CD8-positive, alpha-beta T cell (primary cell): ENCODE measurements at places on chromosomes 12 and 14. TPM values are rescaled to one million over a fixed set of nuclear protein-coding genes. Genes with fewer than 3 reads are reported as not detected.

GRCh38 chr12:95591731-95592130 is 40.5 kb upstream of the USP44 start:
- no peak for DNase-seq

DNA sequence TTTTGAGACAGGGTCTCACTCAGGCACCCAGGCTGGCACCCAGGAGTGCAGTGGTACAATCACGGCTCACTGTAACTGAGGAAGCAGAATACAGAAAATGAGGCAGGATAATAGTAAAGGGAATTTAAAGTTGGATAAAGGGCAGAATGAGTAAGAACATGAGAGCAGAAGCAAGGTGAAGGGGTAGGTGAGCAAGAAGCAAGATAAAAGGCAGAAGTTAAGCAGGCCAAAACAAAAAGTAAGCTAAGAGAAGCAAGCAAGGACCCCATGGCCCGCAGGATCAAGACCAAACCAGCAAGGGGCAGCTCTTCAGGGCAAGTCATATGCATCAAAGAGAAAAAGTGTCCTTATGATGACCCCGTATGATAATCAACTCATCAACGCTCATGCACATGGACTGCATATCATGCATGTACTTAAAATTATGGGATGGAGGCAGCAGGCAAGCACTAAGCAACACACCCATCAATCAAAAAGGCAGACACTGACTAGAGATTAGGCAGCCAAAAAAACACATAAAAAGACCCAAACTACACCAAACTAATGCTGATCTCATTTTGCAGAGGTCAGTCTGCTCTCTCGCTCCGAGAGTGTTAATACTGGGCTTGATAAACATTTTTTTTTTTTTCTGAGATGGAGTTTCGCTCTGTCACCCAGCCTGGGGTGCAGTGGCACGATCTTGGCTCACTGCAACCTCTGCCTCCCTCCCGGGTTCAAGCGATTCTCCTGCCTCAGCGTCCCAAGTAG is 11.6 kb downstream of the TIMELESS start:
- no peak for DNase-seq

- DNase-seq, result no peak
These were observed 75.4 kb downstream of the FUT8 start for GRCh38 chr14:65487783-65488494.

DNA sequence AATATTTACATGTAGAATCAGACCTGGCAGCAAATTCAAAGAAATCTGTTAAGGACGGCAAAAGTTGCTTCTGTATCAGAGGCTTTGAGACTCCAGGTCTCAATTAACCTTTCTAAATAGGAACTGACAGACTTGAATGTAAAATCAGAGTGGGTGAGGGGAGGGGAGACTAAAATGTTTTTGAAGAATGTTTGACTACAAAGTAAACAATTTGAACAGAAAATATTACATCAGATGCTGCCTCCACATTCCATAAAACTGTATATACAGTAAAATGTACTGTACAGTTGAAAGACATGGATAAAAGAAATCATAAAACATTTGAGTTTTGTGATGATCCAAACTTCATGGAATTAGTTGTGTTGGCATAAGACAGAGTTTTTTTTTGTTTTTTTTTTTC is 49.5 kb upstream of the POC1B start:
- no peak for DNase-seq

The CCDC184 gene
- 1.3 TPM for total RNA-seq
